ENCODE measurements at places on chromosomes 12 and 14. TPM values are rescaled to one million over a fixed set of nuclear protein-coding genes. Genes with fewer than 3 reads are reported as not detected.
A peak's percentile ranks its signal among the peaks of the same experiment; 100 is the strongest.

The WDR20 gene
- 45.1 TPM for total RNA-seq

The TSHR gene
- 0.13 TPM for total RNA-seq

The DLK1 gene
- total RNA-seq, result 0.91 TPM

The PDZRN4 gene
- not detected for total RNA-seq

The CNTN1 gene
- not detected for total RNA-seq

The GPRC5D gene
- not detected for total RNA-seq

The KCNMB4 gene
- 0.26 TPM for total RNA-seq

The RIPK3 gene
- total RNA-seq, result 26.1 TPM

The CCDC184 gene
- total RNA-seq, result 7.5 TPM

The RTL1 gene
- not detected for total RNA-seq

The OS9 gene
- 138 TPM for total RNA-seq

The TAS2R50 gene
- 0.47 TPM for total RNA-seq

The TBX5 gene
- not detected for total RNA-seq

- H3K4me1 ChIP-seq, result peaks cover 11% of the 10 kb centered on the region
- H3K27ac ChIP-seq, result no peak overlapping the region
- no peak overlapping the region for H3K4me3 ChIP-seq
- DNase-seq, result no peak
- peaks cover 2% of the 10 kb centered on the region for H3K36me3 ChIP-seq
- H3K27me3 ChIP-seq, result no peaks in the 10 kb centered on the region
Observed at GRCh38 chr14:65321370-65321875, 91.1 kb upstream of the FUT8 start.

GRCh38 chr14:68564191-68564825 lies 228.6 kb downstream of the ZFP36L1 start:
- peaks cover 23% of the 10 kb centered on the region for H3K4me1 ChIP-seq
- DNase-seq, result no peak
- H3K27ac ChIP-seq, result peak overlapping the region; percentile 67
- H3K27me3 ChIP-seq, result no peaks in the 10 kb centered on the region

GRCh38 chr14:85180876-85181275 lies 349.1 kb upstream of the FLRT2 start:
- no peak overlapping the region for H3K27ac ChIP-seq
- H3K4me1 ChIP-seq, result no peaks in the 10 kb centered on the region
- no peaks in the 10 kb centered on the region for H3K36me3 ChIP-seq
- no peak overlapping the region for H3K4me3 ChIP-seq

DNA sequence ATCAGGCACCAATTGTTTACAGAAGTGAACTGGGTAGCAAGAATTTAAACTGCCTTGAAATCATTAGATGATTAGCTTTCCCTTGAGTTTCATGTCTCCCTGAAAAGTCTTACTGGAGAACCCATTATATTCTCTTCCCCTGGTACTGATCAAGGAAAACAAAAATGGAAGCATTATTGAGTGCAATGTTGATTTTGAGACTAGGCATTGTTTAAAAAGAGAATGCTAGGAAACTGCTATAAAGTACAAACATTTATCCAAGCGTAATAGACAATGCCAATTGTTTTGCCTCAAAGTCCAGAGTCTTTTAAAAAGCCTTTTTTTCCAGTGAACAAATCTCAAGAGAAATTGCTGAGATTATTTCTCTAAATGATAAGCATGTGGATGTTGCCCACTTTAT lies 197.0 kb downstream of the CCER1 start:
- H3K27me3 ChIP-seq, result no peaks in the 10 kb centered on the region
- no peak for DNase-seq
- H3K4me1 ChIP-seq, result no peaks in the 10 kb centered on the region
- no peak overlapping the region for H3K27ac ChIP-seq

DNA sequence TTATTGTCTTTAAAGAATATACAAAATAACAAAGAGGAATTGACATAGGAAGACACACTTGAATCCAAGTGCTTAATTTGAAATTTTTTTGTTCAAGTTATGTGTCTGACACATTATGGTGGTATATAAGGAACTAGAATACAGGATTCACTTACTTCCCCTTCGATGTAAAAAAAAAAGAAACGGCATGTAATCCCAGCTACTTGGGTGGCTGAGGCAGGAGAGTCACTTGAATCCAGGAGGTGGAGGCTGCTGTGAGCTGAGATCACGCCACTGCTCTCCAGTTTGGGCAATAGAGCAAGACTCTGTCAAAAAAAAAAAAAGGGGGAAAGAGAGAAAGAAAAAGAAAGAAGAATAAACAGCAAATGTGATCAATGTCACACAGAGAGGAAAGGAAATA lies 8.9 kb downstream of the CLEC12A start:
- H3K27ac ChIP-seq, result no peak overlapping the region
- H3K36me3 ChIP-seq, result peaks cover 3% of the 10 kb centered on the region
- peaks cover 23% of the 10 kb centered on the region for H3K27me3 ChIP-seq
- no peak overlapping the region for H3K4me3 ChIP-seq
- no peak for DNase-seq

GRCh38 chr12:88306471-88307069 lies 164.5 kb downstream of the TMTC3 start:
- no peaks in the 10 kb centered on the region for H3K4me1 ChIP-seq
- H3K36me3 ChIP-seq, result no peaks in the 10 kb centered on the region
- no peak for DNase-seq
- H3K4me3 ChIP-seq, result no peak overlapping the region
- no peaks in the 10 kb centered on the region for H3K27me3 ChIP-seq
- H3K27ac ChIP-seq, result no peak overlapping the region

DNA sequence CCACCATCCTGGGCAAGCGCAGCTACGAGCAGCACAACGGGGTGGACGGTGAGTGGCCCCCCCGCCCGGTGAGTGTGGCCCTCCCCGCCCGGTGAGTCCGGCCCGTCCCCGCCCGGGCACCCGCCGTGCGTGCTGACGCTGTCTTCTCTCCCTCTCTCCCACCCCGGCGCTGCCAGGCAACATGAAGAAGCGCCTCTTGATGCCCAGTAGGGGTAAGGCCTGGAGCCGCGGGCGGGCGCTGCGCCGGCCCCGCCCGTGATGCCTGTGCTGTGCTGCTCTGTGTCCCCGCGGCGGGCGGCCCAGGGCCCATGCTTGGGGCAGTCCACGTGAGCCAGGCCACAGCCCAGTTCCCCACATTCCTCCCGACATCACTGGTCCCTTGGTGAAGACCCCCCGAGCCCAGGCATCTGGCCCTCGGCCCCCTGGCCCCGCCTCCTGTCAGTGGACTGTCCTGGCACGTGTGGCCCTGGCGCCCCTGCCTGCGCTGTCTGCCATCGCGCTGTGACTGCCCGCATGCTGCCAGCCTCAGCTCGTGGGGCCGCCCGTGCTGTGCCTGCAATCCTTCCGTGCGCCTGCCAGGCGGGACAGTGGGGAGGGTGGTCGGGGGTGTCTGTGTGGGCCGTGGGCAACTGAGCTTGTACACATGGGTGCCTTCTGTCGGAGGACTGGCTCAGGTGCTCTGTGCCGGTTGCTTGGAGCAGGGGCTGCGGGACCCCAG lies 7.9 kb upstream of the CRIP2 start:
- H3K4me3 ChIP-seq, result no peak overlapping the region
- no peaks in the 10 kb centered on the region for H3K27me3 ChIP-seq
- no peaks in the 10 kb centered on the region for H3K36me3 ChIP-seq
- no peaks in the 10 kb centered on the region for H3K4me1 ChIP-seq
- no peak overlapping the region for H3K27ac ChIP-seq

DNA sequence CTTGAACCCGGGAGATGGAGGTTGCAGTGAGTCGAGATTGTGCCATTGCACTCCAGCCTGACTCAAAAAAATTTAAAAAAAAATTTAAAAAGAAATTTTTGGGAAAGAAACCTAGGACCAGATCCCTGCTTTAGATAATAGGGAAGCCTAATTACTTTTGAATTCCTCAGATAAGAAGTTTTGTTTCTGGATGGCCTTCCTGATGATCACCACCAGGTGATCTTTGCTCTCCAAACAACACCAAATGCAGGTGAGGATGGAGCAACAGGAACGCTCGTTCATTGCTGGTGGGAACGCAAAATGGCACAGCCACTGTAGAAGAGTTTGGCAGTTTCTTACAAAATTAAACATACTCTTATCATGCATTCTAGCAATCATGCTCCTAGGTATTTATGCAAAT lies 28.5 kb upstream of the KLC1 start:
- H3K4me3 ChIP-seq, result no peak overlapping the region
- no peak for DNase-seq
- H3K27me3 ChIP-seq, result no peaks in the 10 kb centered on the region
- no peaks in the 10 kb centered on the region for H3K36me3 ChIP-seq
- H3K27ac ChIP-seq, result no peak overlapping the region
- H3K4me1 ChIP-seq, result peaks cover 2% of the 10 kb centered on the region

GRCh38 chr14:77301103-77301502 lies 19.6 kb downstream of the POMT2 start:
- H3K4me3 ChIP-seq, result no peak overlapping the region
- peaks cover 14% of the 10 kb centered on the region for H3K4me1 ChIP-seq
- peaks cover 20% of the 10 kb centered on the region for H3K36me3 ChIP-seq
- peak overlapping the region; percentile 51 for H3K27ac ChIP-seq

DNA sequence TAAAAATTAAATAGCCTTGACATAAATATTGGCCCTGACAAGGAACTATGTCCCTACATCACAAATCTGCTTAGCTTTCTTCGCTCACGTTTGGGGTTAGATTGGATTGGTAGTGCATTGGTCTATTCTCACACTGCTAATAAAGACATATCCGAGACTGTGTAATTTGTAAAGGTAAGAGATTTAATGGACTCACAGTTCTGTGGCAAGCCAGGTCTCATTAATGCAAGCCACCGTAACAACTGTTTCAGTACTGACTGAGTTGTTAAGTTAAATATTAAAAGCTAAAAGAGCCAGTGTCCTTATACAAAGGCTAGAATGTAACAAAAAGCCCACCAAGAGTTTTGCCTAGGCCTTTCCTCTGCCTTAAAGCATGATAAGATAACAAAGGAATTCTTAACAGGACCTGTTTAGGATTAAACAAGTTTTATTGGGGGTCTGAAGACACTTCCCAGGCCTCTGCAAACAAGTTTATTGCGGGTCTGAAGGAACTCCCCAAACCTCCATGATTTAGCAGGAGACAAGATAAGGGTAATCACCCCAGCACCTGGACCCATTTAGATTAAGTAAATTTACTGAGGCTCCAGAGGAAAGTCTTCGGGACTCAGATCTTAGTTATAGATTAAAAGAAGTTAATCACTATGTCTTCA lies 88.2 kb upstream of the PTGDR start:
- no peak overlapping the region for H3K27ac ChIP-seq
- H3K4me1 ChIP-seq, result peaks cover 26% of the 10 kb centered on the region
- DNase-seq, result no peak
- peaks cover 2% of the 10 kb centered on the region for H3K36me3 ChIP-seq

- H3K36me3 ChIP-seq, result no peaks in the 10 kb centered on the region
- no peak overlapping the region for H3K4me3 ChIP-seq
- DNase-seq, result no peak
- H3K4me1 ChIP-seq, result peaks cover 8% of the 10 kb centered on the region
Observed at GRCh38 chr12:50961708-50962107, 9.4 kb downstream of the HIGD1C start.

DNA sequence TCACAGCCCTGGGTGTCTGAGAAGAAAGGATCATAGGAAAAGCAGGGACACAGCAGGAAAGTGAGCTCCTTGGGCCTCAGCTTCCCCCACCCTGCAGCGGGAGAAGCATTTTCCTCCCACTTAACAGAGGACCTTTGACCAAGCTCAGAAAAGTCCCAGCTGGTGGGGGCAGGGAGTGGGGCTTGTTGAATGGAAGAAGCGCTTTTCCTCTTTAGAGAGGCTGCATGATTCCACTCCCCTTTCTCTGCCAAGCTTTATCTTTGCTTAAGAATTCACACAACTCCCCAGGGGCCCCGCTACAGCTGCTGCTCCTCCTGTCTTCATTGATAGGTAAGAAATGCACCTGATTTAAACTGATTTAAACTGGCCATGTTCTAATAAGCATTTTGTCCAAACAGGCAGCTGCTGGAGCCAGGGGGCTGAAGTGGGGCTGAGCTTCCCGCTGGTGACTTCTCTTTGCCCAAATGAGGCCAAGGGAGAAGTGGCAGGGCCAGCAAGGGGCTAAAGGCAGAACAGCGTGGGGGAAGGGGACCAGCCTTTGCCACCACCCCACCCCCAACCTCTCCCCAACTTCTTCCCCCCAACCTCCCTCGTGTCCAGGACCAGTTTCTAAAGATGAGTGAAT lies 1.7 kb upstream of the PAPLN start:
- H3K4me1 ChIP-seq, result peaks cover 16% of the 10 kb centered on the region
- DNase-seq, result no peak
- peaks cover 73% of the 10 kb centered on the region for H3K27me3 ChIP-seq
- peak overlapping the region; percentile 93 for H3K4me3 ChIP-seq
- peaks cover 8% of the 10 kb centered on the region for H3K36me3 ChIP-seq

- H3K36me3 ChIP-seq, result no peaks in the 10 kb centered on the region
- H3K27ac ChIP-seq, result no peak overlapping the region
- no peaks in the 10 kb centered on the region for H3K27me3 ChIP-seq
- DNase-seq, result no peak
- no peak overlapping the region for H3K4me3 ChIP-seq
Observed at GRCh38 chr12:33770652-33771051, 251.6 kb upstream of the ALG10 start.

- peaks cover 5% of the 10 kb centered on the region for H3K4me1 ChIP-seq
- no peaks in the 10 kb centered on the region for H3K27me3 ChIP-seq
- H3K27ac ChIP-seq, result no peak overlapping the region
- H3K4me3 ChIP-seq, result no peak overlapping the region
- DNase-seq, result no peak
Observed at GRCh38 chr14:38127784-38128183, 79.9 kb upstream of the SSTR1 start.

- H3K36me3 ChIP-seq, result peaks cover 5% of the 10 kb centered on the region
- no peak for DNase-seq
- peaks cover 15% of the 10 kb centered on the region for H3K4me1 ChIP-seq
Observed at GRCh38 chr12:68324531-68324930, 7.6 kb downstream of the MDM1 start.

- no peaks in the 10 kb centered on the region for H3K27me3 ChIP-seq
- H3K36me3 ChIP-seq, result no peaks in the 10 kb centered on the region
- no peak overlapping the region for H3K4me3 ChIP-seq
- H3K27ac ChIP-seq, result no peak overlapping the region
- no peaks in the 10 kb centered on the region for H3K4me1 ChIP-seq
Observed at GRCh38 chr12:109130297-109131153, 14.1 kb downstream of the ACACB start.

DNA sequence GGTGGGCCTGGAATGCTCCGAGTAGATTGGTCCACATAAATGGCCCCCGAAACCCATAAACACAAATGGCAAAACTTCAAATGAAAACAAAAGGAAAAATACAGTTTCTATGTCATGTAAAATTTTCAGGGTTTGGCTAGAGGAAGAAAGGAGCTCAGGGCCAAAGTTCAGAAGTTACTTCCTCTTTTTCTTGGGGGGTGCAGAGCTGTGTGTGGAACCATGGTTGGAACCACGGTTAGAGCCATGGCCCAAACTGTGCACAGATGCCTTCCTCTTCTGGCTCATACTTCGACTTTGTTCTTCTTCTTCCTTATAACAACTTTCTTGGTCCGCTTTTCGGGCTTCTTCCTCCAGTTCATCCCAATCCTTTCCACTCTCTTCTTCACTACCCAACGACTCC lies 51.7 kb downstream of the MGST1 start:
- H3K36me3 ChIP-seq, result no peaks in the 10 kb centered on the region
- H3K4me1 ChIP-seq, result no peaks in the 10 kb centered on the region
- H3K27ac ChIP-seq, result no peak overlapping the region
- H3K27me3 ChIP-seq, result no peaks in the 10 kb centered on the region
- H3K4me3 ChIP-seq, result no peak overlapping the region

GRCh38 chr12:114368685-114369452 lies 37.1 kb downstream of the TBX5 start:
- H3K4me1 ChIP-seq, result no peaks in the 10 kb centered on the region
- DNase-seq, result no peak
- H3K27ac ChIP-seq, result no peak overlapping the region
- no peaks in the 10 kb centered on the region for H3K27me3 ChIP-seq

- H3K27ac ChIP-seq, result no peak overlapping the region
- no peak for DNase-seq
- peaks cover 2% of the 10 kb centered on the region for H3K4me1 ChIP-seq
- H3K36me3 ChIP-seq, result no peaks in the 10 kb centered on the region
- no peaks in the 10 kb centered on the region for H3K27me3 ChIP-seq
Observed at GRCh38 chr14:64584190-64584589, 34.4 kb downstream of the PPP1R36 start.
